Left renal pelvis (tissue), 4 donors: ENCODE measurements at places on chromosomes 13 and 19. TPM values are rescaled to one million over a fixed set of nuclear protein-coding genes. Genes with fewer than 3 reads are reported as not detected.

DNA sequence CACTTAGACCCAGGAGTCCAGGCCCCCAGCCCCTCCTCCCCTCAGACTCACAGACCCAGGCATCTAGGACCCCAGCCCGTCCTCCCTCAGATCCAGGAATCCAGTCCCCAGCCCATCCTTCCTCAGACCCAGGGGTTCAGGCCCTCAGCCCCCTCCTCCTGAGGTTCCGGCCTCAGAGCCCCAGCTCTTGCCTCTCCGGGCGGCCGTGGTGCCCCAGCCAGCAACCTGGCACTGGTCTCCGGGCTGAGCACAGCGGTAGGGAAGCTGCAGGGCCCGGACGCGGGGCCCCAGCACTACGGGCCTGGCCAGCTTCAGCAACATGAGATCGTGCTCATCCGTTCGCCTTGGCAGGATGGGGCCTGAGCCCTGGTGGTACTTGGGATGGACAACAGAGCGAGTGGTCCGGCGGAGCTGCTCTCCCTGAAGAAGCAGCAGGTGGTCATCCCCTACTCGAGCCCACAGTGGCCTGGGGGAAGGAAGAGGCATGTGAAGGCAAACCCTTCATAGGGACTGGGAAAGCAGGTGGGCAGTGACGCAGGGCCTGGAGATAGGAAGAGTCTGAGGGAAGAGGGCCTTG is 3.7 kb downstream of the KLK10 start:
- no peak for DNase-seq

- DNase-seq = no peak
Observed at GRCh38 chr13:28584873-28585381, 74.0 kb upstream of the POMP start.

- no peak for DNase-seq
Observed at GRCh38 chr19:5635427-5635826, 12.5 kb downstream of the SAFB start.

Gene POLR1G
- 2.6 TPM for polyA plus RNA-seq
